Thyroid gland (tissue), 4 donors: ENCODE measurements at places on chromosomes 12 and 14. TPM values are rescaled to one million over a fixed set of nuclear protein-coding genes. Genes with fewer than 3 reads are reported as not detected.

The FZD10 gene
- total RNA-seq, result 3.5 TPM

The SLC35F4 gene
- 1.6 TPM for total RNA-seq

The FAM186B gene
- 1.3 TPM for total RNA-seq

The TSPAN8 gene
- 9.6 TPM for total RNA-seq

The KLRC1 gene
- 0.67 TPM for total RNA-seq

The GRIP1 gene
- total RNA-seq, result 17.2 TPM

DNA sequence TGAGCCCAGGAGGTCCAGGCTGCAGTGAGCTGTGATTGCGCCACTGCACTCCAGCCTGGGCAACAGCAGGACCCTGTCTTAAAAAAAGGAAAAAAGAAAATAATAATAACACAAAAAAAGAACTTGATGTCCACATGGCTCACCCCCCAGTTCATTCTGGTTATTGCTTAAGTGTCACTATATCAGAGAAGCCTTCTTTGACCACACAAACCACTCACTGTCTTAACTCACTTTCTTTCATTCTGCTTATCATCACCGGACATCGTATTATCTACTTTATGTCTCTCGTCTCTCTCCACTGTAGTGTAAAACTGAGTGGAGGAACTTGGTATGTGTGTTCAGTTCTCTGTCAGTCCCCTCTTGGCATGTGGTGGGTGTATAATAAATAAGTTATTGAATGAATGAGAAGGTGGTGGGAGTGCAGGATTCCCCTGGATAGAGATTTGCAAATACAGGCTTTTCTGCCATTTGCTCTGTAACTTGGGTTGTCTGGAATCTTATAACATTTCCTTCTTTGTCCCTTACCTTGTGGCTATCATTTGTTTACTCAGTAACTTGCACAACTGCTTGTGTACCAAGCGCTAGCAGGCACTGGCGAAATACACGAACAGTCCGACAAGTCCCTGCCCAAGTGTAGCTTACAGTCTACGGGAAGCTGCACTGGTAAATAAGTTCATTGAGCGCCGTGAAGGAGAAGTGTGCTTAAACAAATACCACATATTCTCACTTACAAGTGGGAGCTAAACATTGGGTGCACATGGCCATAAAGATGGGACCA, 86.6 kb upstream of the TRAF3 start:
- H3K27me3 ChIP-seq, result no peaks in the 10 kb centered on the region
- no peak for DNase-seq
- H3K36me3 ChIP-seq, result no peaks in the 10 kb centered on the region
- H3K4me3 ChIP-seq, result no peak overlapping the region
- H3K4me1 ChIP-seq, result peaks cover 4% of the 10 kb centered on the region
- H3K27ac ChIP-seq, result no peak overlapping the region

- no peak for DNase-seq
- no peaks in the 10 kb centered on the region for H3K27me3 ChIP-seq
- no peaks in the 10 kb centered on the region for H3K36me3 ChIP-seq
- no peak overlapping the region for H3K27ac ChIP-seq
These were observed 26.3 kb downstream of the EML1 start for GRCh38 chr14:99819514-99819913.

- H3K27me3 ChIP-seq, result no peaks in the 10 kb centered on the region
- DNase-seq, result no peak
- H3K36me3 ChIP-seq, result no peaks in the 10 kb centered on the region
- H3K27ac ChIP-seq, result no peak overlapping the region
- no peaks in the 10 kb centered on the region for H3K4me1 ChIP-seq
These were observed 759.8 kb upstream of the MDGA2 start for GRCh38 chr14:48435221-48435620.

DNA sequence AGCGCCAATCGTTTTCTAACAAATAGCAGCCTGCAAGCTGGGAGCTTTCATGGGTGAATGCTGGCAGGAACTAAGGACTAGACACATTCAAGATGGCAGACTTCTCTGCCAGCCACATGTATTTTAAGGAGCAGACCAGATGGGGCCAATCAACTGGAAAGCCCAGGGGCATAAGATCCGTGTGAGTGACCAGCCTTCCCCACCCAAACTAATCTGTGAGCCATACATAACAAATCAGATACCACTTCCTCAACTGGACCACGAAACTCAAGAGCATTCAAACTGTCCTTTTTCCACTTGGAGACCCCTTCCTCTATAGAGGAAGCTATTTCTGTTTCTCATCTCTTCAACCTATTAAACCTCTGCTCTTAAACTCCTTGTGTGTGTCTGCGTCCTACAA, 9.7 kb downstream of the TCL1B start:
- H3K4me1 ChIP-seq, result no peaks in the 10 kb centered on the region
- no peaks in the 10 kb centered on the region for H3K27me3 ChIP-seq
- no peak overlapping the region for H3K27ac ChIP-seq
- no peak overlapping the region for H3K4me3 ChIP-seq

DNA sequence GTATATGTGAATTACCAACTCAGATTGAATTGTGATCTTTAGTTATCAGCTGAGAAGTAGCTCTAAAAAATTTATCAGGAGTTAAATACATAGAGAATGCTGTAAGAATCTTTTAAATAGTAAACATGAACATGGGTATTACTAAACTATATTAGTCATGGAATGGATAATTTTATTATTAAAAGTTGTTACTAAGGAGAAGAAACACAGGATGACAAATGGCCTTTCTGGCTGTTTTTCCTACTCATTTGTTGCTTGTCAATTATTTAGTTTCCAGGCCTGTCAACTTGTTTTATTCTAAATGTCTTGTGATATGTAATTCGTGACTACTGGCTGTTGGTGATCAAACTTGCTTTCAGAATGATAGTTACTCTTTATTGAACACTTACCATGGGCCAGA, 58.7 kb downstream of the KTN1 start:
- no peaks in the 10 kb centered on the region for H3K4me1 ChIP-seq
- no peak for DNase-seq
- peaks cover 29% of the 10 kb centered on the region for H3K36me3 ChIP-seq
- no peak overlapping the region for H3K4me3 ChIP-seq

DNA sequence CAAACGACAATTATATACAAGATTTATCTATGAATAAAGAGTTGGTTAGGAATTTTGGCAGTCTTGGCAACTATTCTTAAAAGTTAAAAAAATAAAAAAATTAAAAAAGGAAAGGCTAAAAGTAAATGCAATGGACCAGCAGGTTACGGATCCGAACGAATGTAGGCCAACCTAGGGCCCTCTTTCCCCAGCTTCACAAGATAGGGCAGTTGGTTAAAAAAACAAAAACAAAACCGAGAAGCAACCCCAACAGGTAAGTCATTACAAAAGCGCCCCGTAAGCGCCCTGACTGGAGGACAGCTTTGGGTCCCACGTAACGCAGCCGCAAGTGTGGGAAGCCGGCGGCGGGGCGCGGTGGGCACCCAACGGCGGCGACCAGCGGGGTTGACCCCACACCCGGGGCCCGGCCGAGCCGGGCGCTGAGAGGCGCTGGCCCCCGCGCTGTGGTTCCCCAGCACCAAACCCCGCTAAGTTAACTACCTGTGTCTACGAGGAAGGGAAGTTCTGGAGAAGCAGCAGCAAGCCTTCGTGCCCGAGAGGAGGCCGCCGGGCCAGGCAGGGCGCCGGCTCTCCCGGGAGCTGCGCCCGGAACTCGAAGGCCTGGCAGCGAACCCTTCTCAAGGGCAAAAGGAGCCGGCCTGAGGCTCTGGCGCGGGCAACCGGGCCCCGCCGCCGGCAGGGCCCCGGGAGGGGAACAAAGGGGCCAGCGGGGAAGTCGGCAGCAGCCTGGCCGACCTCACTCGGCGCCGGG, 882 bp downstream of the HECTD1 start:
- DNase-seq, result peak; percentile 43
- peaks cover 27% of the 10 kb centered on the region for H3K4me1 ChIP-seq
- no peaks in the 10 kb centered on the region for H3K27me3 ChIP-seq
- H3K4me3 ChIP-seq, result peak overlapping the region; percentile 74

DNA sequence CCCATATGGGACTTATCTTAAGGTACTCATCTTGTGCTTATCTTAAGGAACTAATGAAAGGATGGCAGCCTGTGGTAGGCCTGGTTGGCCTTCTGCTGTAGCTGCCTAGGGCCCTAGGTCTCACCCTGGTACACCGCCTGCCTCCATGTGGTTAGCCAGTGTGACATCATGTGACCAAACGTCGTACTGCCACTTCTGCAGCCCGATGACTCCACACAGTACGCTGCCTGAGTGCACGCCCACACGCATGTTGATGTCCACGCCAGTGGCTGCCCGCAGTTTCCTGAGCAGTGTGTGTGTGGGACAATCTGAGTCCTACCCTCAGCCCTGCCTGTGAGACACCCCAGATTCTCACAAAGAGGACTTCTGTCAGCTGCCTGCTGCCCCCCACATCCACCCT, 5.1 kb downstream of the ADCY4 start:
- no peaks in the 10 kb centered on the region for H3K36me3 ChIP-seq
- H3K27me3 ChIP-seq, result no peaks in the 10 kb centered on the region
- DNase-seq, result peak; percentile 39
- H3K4me3 ChIP-seq, result no peak overlapping the region
- H3K4me1 ChIP-seq, result peaks cover 21% of the 10 kb centered on the region

- H3K4me1 ChIP-seq, result peaks cover 26% of the 10 kb centered on the region
- no peak overlapping the region for H3K4me3 ChIP-seq
- peak overlapping the region; percentile 84 for H3K27ac ChIP-seq
- no peaks in the 10 kb centered on the region for H3K27me3 ChIP-seq
- H3K36me3 ChIP-seq, result no peaks in the 10 kb centered on the region
These were observed 431.6 kb downstream of the RAD51B start for GRCh38 chr14:68250927-68251768.

GRCh38 chr12:64549108-64549507, 61.2 kb upstream of the RASSF3 start:
- DNase-seq, result no peak
- no peaks in the 10 kb centered on the region for H3K36me3 ChIP-seq
- H3K27me3 ChIP-seq, result no peaks in the 10 kb centered on the region
- no peak overlapping the region for H3K27ac ChIP-seq

- peaks cover 17% of the 10 kb centered on the region for H3K4me1 ChIP-seq
- H3K4me3 ChIP-seq, result no peak overlapping the region
- no peaks in the 10 kb centered on the region for H3K36me3 ChIP-seq
- DNase-seq, result no peak
- H3K27ac ChIP-seq, result no peak overlapping the region
- H3K27me3 ChIP-seq, result no peaks in the 10 kb centered on the region
These were observed 43.2 kb downstream of the CALM1 start for GRCh38 chr14:90440021-90440451.

DNA sequence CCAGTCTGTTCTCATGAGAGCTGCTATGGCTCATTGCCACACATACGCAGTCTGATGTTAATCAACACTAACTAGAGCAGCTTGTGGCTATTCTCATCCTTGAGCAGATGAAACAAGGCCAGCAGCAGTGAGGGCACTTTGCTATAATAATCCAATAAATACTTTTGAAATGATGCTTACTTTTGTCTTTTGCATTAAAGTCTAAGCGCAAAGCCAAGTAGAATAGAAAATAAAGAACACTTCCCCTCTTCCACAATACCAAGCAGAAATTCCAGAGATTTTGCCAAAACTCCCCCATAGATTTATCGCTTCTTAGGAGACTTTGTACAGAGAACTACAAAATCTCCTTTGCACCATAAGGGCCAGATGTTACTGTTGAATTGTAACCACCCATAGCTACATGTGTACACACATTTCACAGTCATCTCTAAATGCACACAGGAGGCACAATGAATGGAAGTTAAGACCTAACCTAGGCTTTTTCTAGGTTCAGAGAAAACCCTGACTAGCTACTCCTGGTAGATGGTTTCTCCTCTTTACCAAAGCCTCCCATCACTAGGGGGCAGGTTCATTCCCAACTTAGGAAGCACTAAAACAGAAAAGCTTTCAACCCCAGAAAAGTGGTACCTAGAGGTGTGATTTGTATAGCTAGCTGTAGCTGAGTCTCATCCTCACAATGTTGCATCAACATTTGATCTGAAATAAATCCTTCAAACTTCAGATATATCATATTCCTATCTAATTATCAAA, 119.3 kb downstream of the HMGA2 start:
- no peak for DNase-seq
- H3K4me3 ChIP-seq, result no peak overlapping the region
- no peaks in the 10 kb centered on the region for H3K27me3 ChIP-seq
- peaks cover 18% of the 10 kb centered on the region for H3K4me1 ChIP-seq
- H3K36me3 ChIP-seq, result no peaks in the 10 kb centered on the region
- no peak overlapping the region for H3K27ac ChIP-seq

GRCh38 chr12:26633591-26634210, 199.3 kb downstream of the ITPR2 start:
- H3K4me3 ChIP-seq, result no peak overlapping the region
- no peak overlapping the region for H3K27ac ChIP-seq
- H3K4me1 ChIP-seq, result no peaks in the 10 kb centered on the region
- H3K27me3 ChIP-seq, result no peaks in the 10 kb centered on the region
- H3K36me3 ChIP-seq, result no peaks in the 10 kb centered on the region

DNA sequence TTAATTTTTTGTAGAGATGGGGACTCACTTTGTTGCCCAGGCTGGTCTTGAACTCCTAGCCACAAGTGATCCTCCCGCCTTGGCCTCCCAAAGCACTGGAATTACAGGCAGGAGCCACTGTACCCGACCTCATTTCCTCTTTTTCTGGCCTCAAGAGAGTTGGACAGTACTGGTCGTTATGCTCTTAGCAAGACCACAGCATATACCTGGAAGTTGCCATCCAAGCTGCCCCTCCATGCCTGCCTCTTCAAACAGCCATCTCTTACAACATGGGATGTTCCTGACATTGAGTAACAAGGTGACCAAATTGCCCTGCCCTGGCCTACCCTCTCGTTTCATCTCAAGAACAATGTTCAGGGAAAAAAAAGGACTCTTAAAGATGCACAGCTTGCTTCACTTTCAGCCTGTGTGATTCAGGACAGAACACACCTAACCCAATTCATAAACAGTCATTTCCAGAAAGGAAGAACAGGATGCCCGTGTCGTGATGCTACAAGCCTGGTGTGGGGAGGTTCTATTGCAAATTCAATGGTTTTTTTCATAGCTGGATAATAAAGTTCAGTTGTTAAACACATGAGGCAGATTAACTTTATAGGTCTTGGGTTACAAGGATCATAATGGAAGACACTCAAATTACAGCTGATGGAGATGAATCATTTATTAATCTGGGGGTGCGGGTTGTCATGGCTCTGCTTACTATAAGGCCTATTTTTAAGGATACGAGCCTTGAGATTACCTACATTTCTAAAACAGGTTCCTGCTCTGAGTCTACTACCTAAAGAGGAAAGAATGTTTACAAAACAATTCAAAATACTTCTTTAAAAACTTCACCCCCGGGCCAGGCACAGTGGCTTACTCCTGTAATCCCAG, 11.9 kb downstream of the GLTP start:
- H3K4me1 ChIP-seq, result peaks cover 39% of the 10 kb centered on the region
- H3K36me3 ChIP-seq, result no peaks in the 10 kb centered on the region
- no peak for DNase-seq
- no peaks in the 10 kb centered on the region for H3K27me3 ChIP-seq
- no peak overlapping the region for H3K4me3 ChIP-seq

DNA sequence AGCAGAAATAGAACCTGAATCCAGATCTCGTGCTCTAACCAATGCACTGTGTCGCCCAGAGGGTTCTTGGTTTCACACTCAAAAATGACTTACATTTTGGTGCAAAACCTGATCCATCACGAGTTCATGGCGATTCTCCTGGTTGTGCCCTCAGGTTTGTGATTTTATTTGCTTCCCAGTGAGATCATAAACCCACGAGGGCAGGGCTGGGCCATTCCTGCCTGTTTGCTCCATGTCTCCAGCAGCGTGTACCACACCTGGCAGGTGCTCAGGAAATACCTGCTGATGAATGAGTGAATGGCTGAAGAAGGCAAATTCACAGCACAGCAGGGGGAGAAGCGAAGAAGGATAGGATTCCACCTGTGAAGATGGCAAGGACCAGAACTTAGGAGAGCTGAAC, 9.4 kb downstream of the ACACB start:
- no peaks in the 10 kb centered on the region for H3K27me3 ChIP-seq
- peaks cover 13% of the 10 kb centered on the region for H3K4me1 ChIP-seq
- no peak for DNase-seq
